ENCODE measurements at places on chromosomes 1 and 21.

DNA sequence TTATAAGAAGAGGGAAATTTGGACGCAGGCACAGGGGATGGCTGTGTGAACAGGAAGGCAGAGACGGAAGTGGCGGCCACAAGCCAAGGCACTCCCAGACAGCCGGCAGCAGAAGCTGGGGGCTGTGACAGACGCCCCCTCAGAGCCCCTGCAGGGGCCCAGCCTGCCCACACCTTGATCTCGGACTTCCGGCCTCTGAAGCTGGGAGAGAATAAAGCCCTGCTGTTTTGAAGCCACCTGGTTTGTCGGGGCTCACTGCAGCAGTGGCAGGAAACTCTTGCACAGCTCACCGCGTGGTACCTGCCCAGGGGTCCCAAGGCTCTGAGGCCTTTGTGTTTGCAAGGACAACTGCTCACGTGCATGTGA, 13.7 kb downstream of the MEGF6 start:
- DNase-seq: no peak

DNA sequence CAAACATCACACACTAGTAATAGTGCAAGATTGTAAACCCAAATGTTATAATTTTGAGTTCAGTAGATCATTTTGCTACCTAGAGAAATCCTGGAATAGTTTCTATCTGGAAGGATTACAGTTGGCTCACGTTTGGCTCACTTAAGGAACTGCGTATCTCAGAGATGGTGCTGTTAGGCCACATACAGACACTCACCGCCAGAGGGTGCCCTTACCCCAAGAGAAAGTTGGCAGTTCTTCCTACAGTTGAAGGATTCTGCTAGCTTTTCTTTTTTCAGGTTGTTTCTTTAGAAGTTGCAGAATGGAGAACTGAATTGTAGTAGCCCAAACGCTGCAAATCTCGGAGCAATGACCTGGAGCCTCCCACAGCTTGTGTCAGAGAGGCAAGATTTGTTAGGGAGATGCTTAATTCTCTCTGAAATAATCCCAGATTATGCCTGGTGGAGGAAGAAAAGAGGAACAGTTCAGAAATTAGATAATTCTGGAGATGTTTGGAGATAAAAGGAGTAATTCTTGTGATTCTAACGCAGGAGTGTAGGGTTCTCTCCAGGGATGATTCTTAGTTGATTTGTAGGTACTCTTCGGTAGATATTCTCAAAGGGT, 87.9 kb upstream of the PAPPA2 start:
- DNase-seq: no peak

DNA sequence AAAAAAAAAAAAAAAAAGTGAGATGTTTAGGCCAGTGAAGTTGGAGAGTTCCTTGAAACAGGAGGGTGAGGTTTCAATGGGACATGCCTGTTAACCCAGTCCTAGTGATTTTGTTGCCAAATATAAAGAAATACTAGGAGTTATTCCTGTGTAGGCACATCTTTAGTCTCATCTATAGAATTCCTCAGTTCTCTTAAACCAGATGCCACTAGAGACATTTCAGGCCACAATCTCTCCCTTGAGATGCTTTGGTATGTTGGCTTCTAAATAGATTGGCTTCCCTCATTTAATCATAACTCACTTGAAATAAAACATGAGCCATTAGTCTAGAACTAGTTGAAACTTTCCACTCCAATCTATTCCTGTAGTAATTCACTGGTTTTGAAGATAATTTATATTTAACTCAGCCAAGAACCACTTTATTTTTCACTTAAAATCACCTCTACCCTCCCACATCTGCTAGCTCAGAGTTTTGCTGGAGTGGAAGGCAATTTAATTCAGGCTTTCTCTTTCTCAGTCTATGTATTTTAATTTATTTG, 29.8 kb downstream of the GPR137B start:
- DNase-seq: no peak

- no peak for DNase-seq
These were observed 4.2 kb downstream of the LGR6 start for GRCh38 chr1:202197653-202198365.

- no peak for DNase-seq
These were observed 144.4 kb upstream of the ETS2 start for GRCh38 chr21:38661197-38661871.

- no peak for DNase-seq
These were observed 19.7 kb upstream of the MX1 start for GRCh38 chr21:41406340-41406739.

DNA sequence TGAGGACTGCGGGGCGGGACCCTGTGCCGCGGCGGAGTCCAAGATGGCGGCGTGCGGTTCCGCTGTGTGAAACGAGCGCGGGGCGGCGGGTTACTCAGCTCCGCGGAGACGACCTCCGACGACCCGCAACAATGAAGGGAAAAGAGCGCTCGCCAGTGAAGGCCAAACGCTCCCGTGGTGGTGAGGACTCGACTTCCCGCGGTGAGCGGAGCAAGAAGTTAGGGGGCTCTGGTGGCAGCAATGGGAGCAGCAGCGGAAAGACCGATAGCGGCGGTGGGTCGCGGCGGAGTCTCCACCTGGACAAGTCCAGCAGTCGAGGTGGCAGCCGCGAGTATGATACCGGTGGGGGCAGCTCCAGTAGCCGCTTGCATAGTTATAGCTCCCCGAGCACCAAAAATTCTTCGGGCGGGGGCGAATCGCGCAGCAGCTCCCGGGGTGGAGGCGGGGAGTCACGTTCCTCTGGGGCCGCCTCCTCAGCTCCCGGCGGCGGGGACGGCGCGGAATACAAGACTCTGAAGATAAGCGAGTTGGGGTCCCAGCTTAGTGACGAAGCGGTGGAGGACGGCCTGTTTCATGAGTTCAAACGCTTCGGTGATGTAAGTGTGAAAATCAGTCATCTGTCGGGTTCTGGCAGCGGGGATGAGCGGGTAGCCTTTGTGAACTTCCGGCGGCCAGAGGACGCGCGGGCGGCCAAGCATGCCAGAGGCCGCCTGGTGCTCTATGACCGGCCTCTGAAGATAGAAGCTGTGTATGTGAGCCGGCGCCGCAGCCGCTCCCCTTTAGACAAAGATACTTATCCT, 430 bp downstream of the RBM15 start:
- DNase-seq: peak; percentile 68

DNA sequence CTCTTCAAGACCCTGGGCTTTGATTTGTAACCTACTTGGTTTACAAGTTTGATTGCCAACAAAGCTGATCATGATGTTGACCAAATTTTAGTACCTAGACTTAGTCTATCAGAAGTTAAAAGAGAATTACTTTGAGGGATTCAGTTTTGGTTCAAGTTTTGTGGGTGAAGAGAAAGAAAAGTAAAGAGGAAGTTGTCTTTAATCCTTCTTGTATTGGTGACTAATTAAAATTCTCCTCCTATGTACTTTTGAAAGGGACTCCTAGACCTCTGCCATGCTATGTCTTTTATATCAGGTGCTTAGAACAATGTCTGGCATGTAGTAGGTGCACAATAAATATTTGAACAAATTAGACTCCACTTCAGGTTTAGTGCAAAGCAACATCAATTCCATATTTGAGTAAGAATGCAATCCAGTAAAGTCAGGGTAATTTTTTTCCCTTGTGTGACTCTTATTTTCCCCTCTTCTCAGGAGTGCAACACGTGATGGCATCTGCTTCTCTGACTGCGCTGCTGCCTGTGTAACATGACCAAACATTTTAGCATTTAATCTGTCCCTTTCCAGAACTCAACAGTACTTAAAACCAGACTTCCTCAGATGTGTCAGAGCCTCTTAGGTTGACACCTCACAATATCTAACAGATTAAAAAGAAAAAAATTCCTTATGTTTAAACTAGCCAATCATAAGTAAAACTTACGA, 41.1 kb upstream of the KCNQ4 start:
- no peak for DNase-seq

All from activated naive CD4-positive, alpha-beta T cell treated with anti-CD3 and anti-CD28 coated beads, Interleukin-2, amount 50 U/mL, for 72 hours (primary cell).